Umbilical cord (tissue), 2 donors: ENCODE measurements at places on chromosomes 5 and 9. TPM values are rescaled to one million over a fixed set of nuclear protein-coding genes. Genes with fewer than 3 reads are reported as not detected.

DNA sequence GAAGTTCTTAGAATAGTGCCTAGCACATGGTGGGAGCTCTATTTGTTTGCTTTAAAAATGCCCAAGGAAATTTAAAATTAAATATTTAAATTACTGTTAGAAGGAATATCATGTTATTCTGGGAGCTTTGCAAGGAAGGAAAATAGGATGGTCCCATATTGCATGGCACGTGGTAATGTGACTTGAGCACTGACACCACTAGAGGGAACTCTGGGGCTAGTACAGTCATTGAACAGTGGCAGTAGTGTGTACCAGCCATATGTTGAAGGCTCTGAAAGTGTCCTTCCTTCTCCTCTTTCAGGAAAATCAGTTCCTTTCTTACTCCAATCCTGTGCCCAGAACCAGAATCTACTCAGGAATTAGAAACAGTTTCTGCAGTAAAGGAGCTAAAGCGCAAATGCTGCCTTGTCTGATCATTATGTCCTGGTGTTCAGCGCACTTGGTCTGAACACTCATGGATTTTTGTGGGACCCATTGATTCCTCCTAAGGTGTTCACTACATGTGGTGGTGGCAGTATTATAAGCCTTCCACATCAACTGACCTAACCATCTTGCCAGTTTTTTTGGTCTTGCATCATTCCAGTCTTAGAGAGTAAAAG lies 54.1 kb downstream of the GDA start:
- DNase-seq: peak; percentile 30

The SLCO4C1 gene
- total RNA-seq: 0.96 TPM

The ATOX1 gene
- total RNA-seq: 33.2 TPM

GRCh38 chr9:88578121-88579049 lies 43.4 kb downstream of the NXNL2 start:
- peak; percentile 77 for DNase-seq

GRCh38 chr5:127685662-127686061 lies 17.5 kb upstream of the CCDC192 start:
- no peak for DNase-seq

- DNase-seq: no peak
Observed at GRCh38 chr5:172102218-172102870, 85.7 kb downstream of the STK10 start.

- no peak for DNase-seq
Observed at GRCh38 chr9:132486706-132487350, 76.8 kb downstream of the CFAP77 start.

GRCh38 chr9:89839449-89839848 lies 234.6 kb downstream of the GADD45G start:
- peak; percentile 84 for DNase-seq

DNA sequence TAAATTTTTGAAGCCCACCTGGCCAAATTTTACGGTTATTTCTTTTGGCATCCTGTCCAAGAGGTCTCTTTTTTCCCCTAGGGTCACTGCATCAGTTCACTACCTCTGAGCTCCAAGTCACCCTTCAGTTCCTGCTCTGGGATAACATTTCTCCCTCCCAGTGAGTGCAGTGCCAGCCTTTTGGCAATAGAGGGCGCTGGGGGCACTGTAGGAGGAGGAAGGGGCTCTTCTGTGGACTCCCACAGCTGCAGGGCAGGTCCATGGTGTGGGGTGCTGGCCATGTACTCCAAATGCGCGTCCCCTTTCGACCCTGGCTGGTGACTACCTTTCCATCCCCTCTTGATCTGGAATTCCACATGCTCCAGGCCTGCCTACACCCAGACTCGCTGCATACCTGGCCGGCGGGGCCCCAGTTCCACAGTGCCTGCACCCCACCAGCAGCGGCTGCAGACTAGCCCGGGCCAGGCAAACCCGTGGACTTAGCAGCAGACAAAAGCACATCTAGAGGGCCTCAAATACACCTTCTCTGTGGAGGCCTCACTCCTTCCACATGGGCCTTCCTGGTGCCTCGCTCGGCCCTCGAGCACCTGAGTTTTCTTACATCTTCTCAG lies 20.3 kb upstream of the NINJ1 start:
- no peak for DNase-seq

- DNase-seq: no peak
Observed at GRCh38 chr5:140953234-140953633, 13.0 kb upstream of the PCDHAC2 start.

DNA sequence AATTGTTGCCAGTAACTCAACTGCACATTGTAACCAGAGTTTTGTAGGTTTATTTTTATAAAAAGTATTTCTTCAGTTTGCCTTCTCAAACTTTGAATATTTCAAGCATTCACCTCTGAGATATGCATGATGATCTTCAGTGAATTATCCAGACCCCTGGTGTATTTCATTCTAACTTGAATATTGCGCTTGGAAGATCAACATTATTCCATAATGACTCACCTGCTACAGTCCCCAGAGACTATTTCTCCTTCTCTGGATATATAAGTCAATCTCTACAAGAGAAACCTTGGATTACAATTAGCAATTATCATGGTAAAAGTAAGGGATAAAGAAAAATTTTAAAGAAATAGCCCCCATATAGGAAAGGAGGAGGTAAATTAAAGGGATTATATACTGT lies 1041.0 kb downstream of the TLE1 start:
- peak; percentile 53 for DNase-seq

The PCDHA9 gene
- 0.96 TPM for total RNA-seq
